Activated CD4-positive, alpha-beta T cell treated with anti-CD3 and anti-CD28 coated beads, Interleukin-2, amount 50 U/mL, for 4 hours (primary cell): ENCODE measurements at places on chromosomes 2 and 18.
A peak's percentile ranks its signal among the peaks of the same experiment; 100 is the strongest.

DNA sequence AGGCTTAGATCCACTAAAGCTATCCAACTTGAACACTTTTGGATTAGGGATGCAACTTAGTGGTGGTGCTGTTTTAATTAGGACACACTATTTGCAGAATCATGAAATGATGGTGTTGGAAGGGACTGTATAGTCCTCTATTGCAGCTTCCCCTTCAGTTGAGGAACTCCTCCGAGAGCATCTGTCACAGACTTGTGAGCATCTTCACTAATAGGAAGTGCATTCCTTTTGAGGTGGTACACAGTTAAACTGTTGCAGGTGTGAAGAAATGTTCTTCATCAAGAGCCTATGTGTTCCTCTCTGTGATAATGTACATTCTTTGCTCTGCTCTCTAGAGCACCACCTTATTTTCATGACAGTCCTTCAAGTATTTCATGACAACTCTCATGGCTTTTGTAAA lies 197.4 kb downstream of the CAMKMT start:
- DNase-seq, result no peak

GRCh38 chr2:72220170-72220569 lies 72.5 kb upstream of the CYP26B1 start:
- no peak for DNase-seq

GRCh38 chr18:77068321-77069312 lies 64.0 kb downstream of the MBP start:
- no peak for DNase-seq

DNA sequence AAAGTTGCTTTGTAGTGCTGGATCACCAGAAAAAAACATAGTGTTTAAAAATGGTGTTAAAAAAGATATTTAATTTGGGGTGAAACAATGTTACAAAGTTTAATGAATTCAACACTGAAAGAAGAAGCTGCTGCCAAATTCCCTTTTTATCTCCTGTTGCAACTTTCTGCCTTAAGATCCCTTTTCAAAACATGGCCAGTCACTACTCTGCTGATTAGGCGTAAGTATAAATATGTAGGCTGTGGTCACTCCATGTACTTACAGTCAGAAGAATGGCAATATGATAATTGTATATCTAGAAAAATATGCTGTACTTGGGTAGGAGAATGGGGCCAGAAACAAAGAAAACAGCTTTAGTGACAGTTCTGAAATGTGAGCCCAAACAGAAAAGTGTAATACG lies 123.5 kb upstream of the ZBTB14 start:
- no peak for DNase-seq

DNA sequence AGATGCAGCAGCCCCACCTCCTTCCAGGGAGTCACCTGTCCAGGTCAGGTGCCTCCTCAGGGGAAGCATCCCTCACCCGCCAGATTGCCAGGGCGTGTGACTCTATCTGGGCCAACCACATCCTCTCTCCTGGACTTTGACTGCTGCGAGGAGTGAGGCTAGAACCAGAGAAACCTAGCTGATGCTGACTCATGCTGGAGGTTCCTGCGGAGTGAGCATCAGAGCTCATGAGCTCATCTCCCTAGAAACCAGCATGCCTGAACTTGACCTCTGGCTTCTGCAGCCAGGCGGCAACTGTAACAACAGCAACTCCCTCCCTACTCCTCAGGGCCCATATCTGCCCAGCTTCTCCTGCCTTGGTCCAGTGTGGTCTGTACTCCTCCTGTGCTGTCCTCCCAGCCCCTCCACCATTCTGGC lies 28.3 kb upstream of the NT5DC4 start:
- peak; percentile 27 for DNase-seq

DNA sequence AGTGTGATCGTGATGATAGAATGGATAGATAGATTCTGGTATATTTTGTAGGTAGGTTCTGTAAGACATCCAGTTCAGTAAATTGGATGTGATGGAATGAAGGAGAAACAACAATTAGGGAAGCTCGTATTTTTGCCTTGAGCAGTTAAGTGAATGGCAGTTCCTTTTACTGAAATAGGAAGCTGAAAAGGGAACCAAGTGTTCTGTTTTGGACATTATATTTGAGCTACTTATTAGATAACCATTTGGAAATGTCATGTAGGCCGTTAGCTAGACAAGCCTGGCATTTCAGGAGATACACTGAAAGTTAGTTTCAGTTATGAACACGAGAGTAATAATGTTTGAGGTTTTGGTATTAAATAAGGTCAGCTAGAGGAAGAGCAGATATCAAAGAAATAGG lies 41.5 kb downstream of the MARCHF7 start:
- no peak for DNase-seq

- DNase-seq, result no peak
Measured at GRCh38 chr2:127511917-127512316, 14.4 kb downstream of the IWS1 start.

DNA sequence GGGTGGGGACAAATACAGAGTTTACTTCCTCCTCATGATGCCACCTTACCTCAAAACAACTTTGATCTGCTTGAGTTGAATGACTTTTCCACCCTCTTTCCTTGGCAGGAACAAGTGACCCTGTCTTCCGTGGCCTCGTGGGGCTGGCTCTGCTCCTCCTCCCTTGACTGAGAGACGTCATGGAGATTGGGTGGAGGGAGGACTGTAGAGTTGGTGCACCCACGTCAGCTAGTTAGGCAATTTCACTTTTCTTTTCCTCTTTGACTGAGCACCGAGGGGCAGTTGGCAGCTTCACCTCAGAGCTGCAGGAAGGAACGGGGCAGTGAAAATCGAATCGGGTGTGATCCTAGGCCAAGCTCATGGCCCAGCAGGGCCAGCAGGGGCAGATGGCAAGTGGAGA lies at the start of gene SP140:
Gene SP140, plus strand, starts transcription at position 251 of the 400 bp plus-strand sequence. Its CDS starts 109 bp downstream, at position 360.
- peak; percentile 81 for DNase-seq

DNA sequence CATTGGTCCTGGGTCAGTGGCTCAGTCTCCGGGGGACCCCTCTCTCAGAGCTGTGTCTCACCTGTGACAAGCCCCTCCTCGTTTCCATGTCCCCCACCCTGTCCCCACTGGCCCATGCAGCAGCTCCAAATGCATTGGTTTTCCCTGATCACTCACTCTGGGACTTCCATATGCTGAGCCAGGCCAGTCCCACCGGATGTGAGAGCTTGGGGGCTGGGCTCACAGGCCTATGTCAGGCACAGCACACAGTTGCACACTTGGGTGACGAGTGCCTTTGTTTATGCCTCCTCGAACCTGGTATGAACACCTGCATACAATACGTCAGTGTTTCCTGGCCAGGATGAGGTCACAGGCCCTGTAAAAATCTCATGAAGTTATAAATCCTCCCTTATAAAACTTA lies 232.5 kb downstream of the TFCP2L1 start:
- DNase-seq, result no peak

DNA sequence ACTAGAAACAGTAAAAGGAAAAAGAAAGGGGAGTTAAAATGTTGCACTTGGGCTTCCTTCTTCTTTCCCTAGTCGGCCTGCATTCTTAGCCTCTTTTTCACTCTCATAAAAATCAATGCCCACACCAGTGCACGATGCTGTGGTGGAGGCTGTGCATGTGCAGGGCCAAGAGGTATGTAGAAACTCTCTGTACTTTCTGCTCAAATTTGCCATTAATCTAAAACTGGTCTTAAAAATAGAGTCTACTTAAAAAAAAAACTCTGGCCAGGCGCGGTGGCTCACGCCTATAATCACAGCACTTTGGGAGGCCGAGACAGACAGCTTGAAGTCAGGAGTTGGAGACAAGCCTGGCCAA lies 11.1 kb downstream of the TRAPPC8 start:
- DNase-seq, result no peak

DNA sequence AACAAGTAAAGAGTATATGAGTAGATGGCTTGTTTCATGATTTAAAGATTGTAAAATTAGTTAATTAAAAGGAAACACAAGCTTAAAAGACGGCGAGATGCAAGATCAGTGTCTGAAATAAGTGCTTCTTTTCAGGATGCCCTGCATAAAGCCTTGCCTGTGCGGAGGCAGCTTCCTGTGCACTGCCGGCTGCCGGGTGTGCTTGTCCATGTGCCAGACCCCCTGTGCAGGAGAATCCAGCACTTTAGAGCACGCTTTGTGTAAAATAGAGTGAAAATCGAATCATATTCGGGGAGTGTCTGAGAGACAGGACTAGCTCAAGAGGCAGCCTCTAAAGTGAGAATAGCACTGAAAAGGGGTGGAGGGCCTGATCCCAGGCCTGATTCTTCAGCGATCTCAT lies 154.7 kb downstream of the CHST9 start:
- DNase-seq, result no peak

DNA sequence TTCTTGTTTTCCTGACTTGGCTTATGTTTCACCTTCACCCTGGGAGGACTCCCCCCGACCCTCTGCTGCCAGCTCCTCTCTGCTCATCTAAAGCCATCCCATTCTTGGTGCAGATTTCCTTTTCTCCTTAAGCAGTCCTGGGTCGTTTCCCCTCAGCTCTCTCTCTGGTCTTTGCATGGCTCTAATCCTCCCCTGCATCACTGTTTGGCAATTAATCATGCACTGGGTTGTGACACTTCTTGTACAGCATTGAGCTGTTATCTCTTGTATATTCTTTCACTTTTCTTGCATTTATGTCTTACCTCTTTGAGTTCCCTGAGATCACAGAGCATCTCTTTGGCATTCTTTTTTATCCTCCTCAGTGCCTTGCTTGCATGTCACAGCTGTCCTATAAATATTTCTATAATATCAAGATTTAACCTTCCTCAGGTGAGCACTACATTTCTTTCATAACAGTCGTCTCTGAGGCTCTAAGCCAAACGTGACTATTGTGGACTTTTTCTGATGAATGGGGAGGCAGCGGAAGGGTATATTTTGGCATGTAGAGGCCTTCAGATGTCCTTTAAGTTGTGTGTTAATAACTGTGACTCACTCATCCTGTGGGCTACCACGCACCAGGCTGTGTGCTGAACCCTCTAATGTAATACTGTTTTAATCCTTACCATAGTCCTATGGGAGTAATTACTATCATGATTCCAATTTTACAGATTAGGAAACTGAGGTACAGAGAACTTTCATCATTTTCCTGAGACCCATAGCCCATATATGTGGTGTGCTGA lies 507.5 kb downstream of the SLC4A3 start:
- DNase-seq, result no peak

DNA sequence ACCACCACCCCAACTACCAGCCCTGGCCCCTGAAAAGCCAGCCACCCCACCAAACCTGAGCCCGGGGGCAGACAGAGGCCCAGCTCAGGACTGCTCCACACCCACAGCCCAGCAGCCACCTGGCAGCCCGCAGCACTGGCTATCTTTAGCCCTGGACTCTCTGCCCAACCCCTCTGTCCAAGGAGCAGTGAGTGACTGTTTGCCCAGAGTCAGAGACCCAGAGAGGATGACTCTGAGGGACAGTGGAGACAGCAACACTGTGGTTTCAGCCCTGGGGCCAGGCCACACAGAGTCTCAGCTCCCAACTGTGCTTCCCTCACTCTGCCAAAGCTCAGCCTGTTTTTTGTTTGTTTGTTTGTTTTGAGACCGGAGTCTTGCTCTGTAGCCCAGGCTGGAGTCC lies 32.6 kb downstream of the BIN1 start:
- no peak for DNase-seq

DNA sequence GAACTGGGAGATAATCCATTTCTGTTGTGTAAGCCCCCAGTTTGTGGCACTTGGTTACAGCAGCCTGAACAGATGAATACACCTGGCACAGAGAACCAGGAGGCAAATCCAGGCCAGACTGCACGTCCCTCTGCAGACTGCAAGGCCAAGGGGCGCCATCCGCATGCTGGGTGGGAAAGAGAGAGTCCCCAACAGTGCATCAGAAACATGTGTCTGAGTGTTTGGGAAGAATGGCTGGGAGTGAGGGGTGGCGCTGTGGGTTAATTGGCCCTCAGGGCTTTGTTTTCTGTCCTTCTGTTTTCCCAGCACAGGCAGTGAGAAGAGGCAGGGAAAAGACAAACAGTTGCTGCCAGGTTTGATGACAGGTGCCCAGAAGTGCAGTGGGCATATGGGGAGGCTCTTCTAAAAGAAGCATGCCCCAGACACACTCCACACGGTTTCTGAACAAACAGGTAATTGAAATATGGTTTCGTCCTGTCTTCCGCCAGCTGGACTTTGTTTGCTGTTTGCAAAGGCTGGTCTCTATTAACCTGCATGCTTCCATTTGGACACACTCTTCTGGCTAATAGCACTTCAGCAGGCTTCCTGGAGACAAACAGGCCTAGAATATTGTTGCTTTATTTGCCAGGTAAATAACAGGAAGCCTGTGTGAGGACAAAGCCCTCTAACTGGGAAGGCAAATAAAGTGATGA lies 43.4 kb upstream of the SEC11C start:
- no peak for DNase-seq

DNA sequence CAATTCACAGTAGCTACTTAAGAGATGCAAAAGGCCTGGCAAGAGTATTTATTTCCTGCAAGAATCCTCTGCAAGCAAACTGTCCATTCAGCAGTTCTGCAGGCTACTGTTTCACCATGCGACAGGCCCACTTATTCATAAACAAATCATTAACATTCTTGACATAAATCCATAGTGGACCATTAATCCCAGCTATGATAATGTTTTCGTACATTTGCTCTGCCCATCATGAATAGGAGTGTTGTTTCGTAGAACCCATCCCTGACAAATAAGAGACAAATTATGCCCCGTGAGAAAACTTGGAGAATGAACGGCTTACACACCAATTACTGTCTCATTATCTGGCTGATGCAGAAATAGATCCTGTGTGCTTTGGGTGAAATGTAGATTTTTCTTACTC lies 65.4 kb downstream of the PID1 start:
- no peak for DNase-seq

GRCh38 chr2:72932045-72932740 lies 14.9 kb downstream of the EMX1 start:
- DNase-seq, result no peak

GRCh38 chr2:20186078-20186854 lies 38.7 kb downstream of the SDC1 start:
- DNase-seq, result no peak
